Activated T-cell treated with anti-CD3 and anti-CD28 coated beads for 24 hours (primary cell): ENCODE measurements at places on chromosomes 7 and 10.

DNA sequence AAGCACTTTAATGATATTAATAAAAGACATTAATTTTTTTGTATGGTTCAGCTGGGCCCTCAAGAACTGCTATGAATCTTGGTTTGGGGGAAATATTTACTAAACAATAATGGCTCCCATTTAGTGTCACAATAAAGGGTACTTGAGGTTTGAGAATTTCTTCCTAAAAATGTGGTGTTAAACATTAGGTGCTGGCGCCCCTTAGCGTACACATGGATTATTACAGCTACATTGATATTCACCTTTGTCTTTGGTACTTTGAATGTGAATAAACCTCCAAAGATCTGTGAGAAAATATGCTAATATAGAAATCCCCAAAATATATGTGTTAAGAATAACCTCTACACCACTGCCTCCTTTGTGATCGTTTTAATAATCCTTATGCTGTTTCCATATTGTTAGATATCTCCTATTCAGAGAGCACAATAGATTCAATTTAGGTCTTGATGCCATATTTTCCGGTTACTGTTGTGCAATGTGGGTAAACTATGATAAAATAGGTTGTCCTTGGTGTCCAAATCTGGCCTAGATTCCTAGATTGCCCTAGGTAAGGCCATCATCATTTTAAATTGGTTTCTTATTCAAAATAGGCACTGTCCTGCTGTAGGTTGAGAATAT is 161.8 kb upstream of the CACNA2D1 start:
- DNase-seq, result no peak

DNA sequence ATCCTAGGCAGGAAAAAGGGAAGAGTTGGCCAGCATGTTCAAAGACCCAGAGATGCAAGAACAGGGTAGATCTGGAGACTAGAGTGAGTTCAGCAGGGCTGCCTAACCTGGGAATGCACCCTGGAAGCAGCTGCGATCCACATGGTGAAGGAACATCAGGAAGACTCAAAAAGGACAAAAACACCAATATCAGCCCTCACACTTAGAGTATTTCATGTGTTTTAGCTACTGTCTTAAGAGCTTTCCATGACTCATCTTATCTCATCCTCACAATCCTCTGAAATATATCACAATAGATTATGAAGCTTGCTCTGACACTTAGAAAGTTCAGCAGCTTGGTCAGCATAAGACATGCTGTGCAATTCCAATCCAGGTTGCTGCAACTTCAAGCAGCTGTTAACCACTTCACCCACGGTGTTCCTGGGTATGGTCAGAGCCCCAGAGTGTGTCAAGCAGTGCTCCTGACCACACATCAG is 380.9 kb downstream of the PARD3 start:
- no peak for DNase-seq

GRCh38 chr10:95309958-95310357 is 19.2 kb upstream of the PDLIM1 start:
- DNase-seq, result no peak

GRCh38 chr7:138626846-138627245 is 74.3 kb downstream of the SVOPL start:
- DNase-seq, result no peak

DNA sequence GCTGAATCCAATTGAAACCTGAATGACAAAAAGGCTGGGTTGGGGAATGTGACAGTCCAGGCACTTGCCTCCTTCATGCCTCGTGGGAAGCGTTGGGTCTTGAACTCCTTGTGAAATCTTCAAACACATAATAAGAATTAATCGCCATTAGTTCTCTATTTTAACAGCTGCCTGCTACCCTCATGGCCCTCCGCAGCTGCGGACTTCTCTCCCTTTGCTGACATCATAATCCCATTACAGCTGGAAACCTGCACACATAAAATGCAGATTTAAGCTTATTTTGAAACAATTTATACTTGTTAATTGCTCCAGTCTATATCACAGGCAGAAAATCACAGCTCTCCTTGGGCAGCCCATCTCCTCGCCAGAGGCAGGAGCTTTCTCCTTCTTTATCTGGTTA is 403.0 kb upstream of the MKI67 start:
- no peak for DNase-seq

GRCh38 chr7:34157137-34157536 is 251.8 kb downstream of the BMPER start:
- no peak for DNase-seq

DNA sequence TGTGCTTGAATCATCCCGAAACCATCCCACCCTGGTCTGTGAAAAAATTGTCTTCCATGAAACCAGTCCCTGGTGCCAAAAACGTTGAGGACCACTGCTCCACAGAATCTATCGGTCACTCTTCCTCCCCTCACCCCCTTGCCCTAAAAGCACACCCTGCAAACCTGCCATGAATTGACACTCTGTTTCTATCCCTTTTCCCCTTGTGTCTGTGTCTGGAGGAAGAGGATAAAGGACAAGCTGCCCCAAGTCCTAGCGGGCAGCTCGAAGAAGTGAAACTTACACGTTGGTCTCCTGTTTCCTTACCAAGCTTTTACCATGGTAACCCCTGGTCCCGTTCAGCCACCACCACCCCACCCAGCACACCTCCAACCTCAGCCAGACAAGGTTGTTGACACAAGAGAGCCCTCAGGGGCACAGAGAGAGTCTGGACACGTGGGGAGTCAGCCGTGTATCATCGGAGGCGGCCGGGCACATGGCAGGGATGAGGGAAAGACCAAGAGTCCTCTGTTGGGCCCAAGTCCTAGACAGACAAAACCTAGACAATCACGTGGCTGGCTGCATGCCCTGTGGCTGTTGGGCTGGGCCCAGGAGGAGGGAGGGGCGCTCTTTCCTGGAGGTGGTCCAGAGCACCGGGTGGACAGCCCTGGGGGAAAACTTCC is 784 bp upstream of the SERPINE1 start:
- no peak for DNase-seq

GRCh38 chr7:39453743-39454355 is 112.4 kb upstream of the YAE1 start:
- peak; percentile 34 for DNase-seq

GRCh38 chr10:73876971-73877370 is 2.6 kb upstream of the CAMK2G start:
- DNase-seq, result no peak

DNA sequence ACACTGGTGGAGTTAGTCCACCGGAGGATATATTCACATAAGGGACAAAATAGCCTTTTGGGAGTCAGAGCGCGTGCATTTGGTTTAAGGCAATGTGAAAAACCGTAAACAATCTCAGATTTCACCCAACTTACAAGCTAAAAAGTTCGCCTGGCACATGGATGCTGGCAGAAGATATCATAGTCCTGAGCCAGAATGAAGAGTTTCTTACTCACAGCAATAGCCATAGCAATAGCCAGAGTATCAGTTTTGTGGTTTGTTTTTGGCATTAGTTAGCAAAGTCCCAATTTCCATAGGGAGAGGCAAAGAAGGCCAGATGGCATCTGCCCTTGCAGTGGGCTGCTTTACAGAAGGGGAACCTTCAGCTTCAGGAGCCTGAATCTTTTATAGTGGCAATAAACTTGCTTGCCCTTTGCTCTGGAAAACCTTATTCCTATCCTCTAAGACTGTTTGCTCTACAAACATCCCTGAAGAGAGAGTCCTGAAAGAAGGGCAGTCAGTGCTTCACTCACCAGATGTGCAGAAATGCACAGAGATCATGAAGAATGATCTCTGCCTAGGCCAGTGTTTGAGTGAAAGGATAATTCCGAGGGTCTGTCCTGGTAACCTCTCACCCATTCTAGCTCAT is 28.7 kb upstream of the RSBN1L start:
- DNase-seq, result no peak

- DNase-seq, result no peak
These were observed 67.3 kb downstream of the PHYHIPL start for GRCh38 chr10:59243611-59244195.

DNA sequence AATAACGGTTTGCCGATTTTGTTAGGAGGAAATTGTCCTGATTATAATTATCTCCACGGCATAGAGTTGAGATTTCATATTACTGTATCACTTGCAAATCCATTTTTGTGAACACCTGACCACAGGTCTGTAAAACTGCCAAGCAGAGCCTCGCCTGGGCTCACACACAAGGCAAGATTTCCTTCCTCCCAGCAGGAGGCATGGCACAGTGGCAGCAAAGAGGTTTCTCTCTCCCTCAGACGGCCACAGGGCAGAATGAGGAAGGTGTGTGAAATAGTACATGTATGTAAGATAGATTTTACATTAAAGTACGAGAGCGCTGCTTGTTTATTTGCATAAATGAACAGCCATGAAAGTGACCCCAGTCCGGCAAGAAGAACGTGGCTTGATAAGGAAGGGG is 130.1 kb downstream of the CELF2 start:
- no peak for DNase-seq

GRCh38 chr7:110170841-110171240 is 920.1 kb upstream of the LRRN3 start:
- DNase-seq, result no peak

DNA sequence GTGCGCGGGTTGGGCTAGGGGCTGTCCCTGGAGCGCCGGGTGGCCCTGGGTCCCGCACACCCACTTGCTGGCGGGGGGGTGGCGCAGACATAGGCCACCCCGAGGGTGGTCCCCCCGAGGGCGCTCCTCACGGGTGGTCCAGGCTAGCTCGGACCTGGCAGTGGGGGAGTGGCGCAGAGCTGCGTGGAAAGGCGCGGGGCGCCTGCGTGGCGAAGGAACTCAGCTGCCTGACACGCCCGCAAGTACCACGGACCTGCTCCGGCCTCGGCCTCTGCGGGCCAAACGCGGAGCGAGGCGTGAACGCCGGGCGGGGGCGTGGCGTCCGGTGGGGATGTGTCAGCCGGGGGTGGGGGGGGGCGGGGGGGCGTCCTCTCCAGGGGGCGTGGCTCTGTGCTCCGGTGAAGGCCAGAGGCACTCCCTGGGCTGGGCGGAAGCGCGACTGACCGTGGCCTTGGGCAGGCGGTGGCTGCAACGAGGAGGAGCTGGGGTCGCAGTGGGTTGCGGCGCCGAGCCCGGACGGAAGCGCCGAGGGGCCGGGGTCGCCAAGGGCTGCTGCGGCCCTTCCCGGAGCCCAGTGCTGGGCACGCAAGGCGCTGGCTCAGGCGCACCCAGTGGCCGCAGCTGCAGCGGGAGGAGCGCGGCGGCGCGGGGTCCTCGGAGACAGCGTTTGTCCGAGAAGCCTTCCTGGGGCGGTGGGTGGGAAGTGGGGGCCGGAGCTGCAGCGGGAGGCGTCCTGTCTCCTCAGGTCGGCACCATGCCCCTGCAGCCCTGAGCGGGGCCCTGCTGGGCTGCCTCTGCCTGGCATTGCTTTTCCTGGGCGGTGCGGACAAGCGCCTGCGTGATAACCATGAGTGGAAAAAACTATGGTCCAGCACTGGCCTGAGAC is 58.9 kb upstream of the NUPR2 start:
- no peak for DNase-seq

- no peak for DNase-seq
These were observed 63.0 kb upstream of the ANTXRL start for GRCh38 chr10:46223626-46224413.

DNA sequence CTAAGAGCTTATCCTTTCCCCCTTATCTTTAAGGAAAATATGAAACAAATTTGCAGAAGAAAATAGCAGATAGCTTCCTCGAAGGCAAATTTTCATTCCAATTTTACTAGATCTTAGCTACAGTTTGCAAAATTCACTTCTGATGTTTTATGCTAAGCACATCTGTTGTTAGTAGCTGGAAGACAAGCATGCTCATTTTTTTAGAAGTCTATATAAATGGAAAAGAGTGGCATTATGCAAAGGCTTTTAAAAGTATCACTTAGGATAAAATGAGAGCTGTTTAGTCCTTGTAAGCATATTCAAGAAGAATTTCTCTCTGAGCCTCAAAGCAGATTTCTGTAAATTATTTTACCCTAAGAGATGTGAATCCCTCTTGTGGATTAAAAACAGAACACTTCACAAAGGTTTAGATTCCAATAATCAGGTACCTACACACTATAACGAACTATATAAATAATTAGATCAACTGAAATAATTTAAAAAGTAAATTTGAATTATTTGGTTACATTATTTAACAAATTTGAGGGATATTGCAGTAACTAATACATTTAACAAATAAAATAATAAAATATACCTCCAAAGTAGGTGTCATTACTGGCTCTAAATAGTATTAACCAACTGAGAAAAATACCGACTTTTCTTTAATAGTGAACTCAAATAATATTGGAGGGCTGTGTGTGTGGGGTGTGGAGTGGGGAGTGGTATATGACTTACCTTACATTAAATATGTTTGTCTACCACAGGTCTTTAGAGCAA is 307.1 kb downstream of the SEMA3D start:
- DNase-seq, result no peak

DNA sequence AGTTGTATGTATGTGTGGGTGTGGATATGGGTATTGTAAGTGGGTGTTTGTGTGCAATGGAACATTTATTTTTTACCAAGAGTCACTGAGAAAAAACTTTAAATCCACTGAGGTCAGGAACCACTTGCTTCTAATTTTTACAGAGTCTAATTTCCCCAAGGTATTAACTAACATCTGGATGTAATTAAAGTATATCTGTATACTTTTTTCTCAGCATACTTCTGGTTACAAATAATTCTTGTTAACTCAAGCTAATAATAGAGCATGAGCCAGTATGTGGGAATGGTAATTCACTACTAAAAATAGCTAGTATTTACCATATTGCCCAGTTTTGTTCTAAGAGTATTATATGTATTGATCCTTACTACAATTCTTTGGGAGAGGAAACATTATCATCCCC is 24.6 kb upstream of the STEAP4 start:
- no peak for DNase-seq

DNA sequence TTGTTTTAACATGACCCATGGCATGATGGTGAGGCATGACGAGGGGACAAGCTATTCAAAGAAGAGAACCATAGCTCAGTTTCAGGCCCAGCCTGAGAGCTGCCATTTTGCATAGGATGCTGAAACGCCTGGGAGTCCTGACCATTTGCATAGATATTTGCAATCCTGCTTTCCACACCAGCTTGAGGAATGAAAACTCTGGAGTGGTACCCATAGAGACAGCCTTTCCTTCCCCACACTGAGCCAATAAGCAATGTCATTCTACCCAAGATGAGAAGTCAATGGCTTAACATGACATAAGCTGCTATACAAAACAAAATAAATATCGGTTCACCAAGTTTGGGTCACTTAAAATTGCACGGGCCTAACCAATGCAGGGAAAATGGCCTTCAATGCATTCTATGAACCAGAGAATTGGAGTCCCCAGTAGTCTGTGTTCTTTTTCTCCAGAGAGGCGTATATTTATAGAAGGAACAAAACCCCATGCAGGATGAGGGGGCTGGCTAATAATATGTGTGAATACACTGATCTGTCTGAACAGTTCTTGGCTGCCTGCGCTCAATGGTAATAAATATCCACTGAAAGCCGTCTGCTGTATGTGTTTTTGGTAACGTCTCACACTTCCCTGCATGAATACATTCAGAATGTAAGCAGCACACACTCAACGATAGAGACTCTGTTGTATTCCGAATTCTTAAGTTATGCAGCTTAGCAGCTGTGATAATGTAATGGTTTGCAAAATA is 329.3 kb downstream of the FRMD4A start:
- no peak for DNase-seq

- no peak for DNase-seq
These were observed 601.9 kb upstream of the GALNT17 start for GRCh38 chr7:70529914-70530585.

DNA sequence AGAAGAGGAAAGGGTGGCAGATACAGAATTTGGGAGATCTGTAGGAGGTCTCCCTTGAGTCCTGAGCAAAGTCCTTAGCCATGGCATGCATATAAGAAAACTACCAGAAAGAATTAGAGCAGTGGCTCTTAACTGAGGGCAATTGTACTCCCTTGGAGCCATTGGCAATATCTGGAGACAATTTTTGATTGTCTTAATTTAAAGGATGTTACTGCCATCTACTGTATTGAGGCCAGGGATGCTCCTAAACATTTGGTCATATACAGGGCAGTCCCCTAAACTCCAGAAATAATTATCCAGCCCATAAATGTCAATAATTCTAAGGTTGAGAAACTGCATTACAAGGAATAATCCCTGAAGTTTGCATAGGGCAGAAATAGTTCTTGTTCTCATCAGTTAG is 136.4 kb upstream of the ODAD2 start:
- DNase-seq, result no peak
